M059J (cell line): ENCODE measurements at places on chromosomes 12 and 14.

- peak; percentile 46 for DNase-seq
Measured at GRCh38 chr12:102300824-102301461, 103.3 kb upstream of the PMCH start.

- DNase-seq, result no peak
Measured at GRCh38 chr12:10158406-10158805, 13.5 kb downstream of the OLR1 start.

- no peak for DNase-seq
Measured at GRCh38 chr12:81597928-81598604, 161.1 kb downstream of the PPFIA2 start.

- peak; percentile 85 for DNase-seq
Measured at GRCh38 chr12:130617219-130617618, 98.9 kb downstream of the RIMBP2 start.

DNA sequence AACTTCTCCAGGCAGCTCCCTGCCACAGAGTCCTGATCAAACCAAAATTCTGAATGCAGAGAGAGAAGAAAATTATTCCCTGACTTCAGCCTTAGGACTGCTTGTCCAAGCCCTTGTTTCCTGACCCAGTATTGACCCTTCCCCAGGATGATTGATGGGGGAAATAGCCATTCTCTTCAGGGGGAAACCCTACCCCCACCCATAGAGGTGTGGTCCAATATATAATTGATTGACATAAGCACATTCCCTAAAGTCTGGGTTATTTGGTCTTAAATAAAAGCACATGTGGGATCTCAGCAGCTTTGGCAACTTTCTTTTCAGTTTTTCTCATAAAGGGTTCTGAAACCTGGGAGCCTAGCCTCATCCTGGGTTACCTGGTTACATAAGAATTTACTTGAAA is 201.2 kb upstream of the DDHD1 start:
- DNase-seq, result no peak

GRCh38 chr14:50501642-50502041 is 30.7 kb downstream of the MAP4K5 start:
- peak; percentile 90 for DNase-seq

DNA sequence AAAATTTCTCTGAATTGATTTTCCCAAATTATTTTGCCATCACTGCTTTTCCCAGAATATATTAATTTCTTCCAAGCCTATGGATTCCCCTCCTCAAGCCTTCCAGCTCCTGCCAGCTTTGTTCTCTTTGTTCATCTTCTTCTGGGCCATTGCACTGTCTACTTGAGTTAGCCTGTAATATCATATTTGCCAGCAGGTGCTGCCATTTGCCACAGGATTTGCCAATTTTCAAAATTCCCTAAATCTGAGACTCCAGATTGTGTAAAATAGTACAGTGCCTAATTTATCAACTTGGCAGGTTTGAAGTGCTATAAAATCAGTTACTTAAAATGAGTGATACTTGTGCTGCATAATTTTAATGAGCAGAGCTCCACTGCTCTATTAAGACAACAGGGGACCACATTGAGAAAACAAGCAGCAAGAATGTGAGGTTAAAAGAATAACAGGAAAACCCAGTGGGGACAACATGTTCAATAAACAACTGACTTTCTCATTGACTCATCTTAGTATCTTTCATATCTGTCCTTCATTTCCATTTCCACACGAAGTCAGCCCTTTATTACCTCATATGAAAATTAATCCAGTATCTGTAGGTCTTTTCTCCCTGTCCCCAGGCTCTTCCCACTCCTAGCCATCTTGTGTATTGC is 84.6 kb upstream of the CCDC196 start:
- DNase-seq, result no peak

DNA sequence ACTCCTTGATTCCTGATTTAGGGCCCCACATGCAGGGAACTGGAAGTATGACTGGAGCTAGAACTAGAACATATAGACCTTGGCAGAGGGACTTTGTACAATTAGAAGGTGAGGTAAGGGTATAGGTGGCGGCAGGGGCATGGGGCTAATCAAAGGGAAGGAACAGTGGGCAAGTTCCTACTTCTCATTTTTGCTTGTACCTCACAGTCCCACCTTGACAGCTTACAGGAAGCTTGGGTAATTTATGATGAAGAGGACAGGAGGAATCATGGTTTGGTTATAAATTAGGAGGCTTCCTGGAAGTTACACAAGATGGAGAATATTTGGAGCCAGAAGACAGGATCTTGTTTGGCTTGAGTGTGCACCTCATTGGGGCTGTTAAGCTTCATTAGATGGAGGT is 33.4 kb downstream of the SUSD6 start:
- no peak for DNase-seq

- DNase-seq, result peak; percentile 20
Measured at GRCh38 chr12:123801573-123802178, 39.6 kb downstream of the DNAH10 start.
